ENCODE measurements at places on chromosomes 7 and 10.

- no peak for DNase-seq
Observed at GRCh38 chr10:60739558-60739957, 38.7 kb upstream of the CDK1 start.

DNA sequence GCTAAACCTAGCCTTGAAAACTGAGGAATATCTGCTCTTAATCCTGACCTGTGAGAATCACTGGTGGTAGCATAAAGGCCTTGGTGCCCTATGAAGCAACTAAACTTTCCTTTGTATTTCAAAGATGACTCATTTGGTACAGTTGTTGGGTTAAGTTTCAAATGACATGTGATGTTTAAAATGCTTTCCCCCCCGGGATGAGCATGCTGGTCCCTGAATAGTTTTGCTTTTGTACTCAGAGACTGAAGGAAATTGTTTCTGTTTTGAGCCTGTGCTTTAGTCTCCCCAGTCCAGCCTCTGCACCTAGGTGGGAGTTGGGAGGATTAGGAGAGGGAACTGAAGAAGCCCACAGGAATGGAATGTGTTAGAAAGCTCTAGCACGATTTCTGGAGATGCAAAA is 258.9 kb upstream of the NPY start:
- DNase-seq: no peak

DNA sequence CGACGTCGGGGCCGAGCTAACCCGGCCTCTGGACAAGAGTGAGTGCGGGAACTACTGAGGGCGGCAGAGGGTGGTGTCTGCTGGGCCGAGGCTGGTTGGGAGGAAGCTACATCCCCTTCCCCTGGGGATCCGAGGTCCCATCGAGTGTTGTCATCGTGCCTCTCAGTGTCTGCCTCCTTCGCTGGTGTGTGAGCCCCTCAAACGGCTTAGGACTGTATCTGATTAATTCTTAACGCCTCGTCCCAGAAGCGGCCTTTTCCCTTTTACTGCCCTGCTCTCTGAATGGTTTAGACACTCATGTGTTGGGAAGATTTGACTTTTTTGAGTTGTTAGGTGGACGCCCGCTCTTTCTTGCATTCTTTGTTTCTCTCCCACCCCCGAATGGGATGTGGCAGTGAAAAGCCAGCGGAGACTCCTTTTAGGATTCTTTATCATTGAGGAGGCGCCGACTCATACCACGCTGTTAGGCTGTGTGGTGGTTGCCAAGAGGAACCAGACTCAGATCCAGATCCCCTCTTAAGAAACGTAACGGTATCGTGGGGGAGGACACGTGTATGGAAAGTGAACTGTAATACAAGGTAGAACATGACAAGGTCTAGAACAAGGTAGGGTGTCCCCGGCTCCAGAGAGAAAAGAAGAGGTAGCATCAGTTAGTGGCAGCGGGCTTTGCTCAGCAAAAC is 631 bp downstream of the SUPV3L1 start:
- no peak for DNase-seq

- no peak for DNase-seq
Observed at GRCh38 chr7:6320791-6321190, 48.4 kb upstream of the CYTH3 start.

DNA sequence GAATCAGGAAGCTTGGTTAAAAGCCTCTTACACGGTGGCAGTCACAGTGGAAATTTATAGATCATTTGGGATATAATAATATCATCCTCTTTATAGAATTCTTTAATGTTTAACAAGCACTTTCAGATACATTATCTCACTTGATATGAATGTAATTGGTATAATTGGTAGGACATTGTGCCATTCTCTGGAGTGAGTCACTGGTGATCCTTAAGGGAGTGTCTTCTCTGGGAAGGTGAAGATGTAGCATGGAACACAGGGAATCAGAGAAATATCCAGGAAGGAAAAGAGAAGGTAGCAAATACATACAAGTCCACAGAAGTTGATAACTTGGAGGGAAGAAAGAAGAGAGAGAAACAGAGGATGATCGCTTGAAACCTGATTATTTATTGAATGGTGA is 9.8 kb downstream of the PTPRZ1 start:
- no peak for DNase-seq
